H9 (cell line): ENCODE measurements at places on chromosomes 1 and 21. TPM values are rescaled to one million over a fixed set of nuclear protein-coding genes. Genes with fewer than 3 reads are reported as not detected.

- no peak for DNase-seq
Measured at GRCh38 chr1:167500283-167500860, 18.0 kb downstream of the CD247 start.

KIFAP3 gene
- total RNA-seq: 3.8 TPM in 2 replicates

CDK11B gene
- total RNA-seq: 30.1 and 33.3 TPM in 2 replicates

DNA sequence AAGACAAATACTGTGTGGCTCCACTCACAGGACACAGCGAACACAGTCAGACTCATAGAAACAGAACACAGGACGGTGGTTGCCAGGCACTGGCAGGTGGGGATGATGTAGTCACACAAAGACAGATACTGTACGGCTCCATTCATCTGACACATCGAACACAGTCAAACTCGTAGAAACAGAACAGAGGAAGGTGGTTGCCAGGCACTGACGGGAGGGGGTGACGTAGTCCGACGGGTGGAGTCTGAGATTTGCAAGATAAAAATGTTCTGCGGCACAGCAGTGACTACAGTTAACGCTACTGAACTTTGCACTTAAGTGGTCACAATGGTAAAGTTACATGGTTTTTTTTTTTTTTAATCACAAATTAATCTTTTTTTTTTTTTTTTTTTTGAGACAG lies 18.7 kb downstream of the C21orf58 start:
- DNase-seq: no peak

CHRNB2 gene
- total RNA-seq: 1.8 and 1.9 TPM in 2 replicates

GRCh38 chr1:41434748-41435449 lies 49.6 kb downstream of the EDN2 start:
- no peak for DNase-seq

DNA sequence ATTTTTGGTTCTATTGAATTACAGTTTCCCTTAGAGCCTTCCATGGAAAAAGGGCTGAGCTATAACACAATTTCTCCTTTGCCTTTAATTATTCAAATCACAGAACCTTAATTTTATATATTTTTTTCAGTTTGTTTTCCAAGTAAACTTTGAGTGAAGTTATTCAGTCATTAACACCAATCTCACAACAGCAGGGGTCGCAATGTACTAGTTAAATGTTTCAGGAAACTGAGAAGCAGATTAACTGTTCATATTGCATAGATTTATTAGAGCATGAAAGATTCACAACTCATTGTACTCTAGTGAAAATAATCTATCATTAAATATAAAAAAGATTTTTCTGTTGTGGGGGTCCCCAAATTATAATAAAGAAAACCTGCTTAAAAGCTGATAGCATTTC lies 64.1 kb downstream of the KIFAP3 start:
- DNase-seq: no peak

GRCh38 chr1:159091180-159091560 lies 14.6 kb upstream of the AIM2 start:
- DNase-seq: no peak

GRCh38 chr1:28756846-28757245 lies 20.1 kb downstream of the YTHDF2 start:
- no peak for DNase-seq

RHBDL2 gene
- total RNA-seq: 0.15 TPM in 1 of 2 replicates, not detected in the other

SH2D5 gene
- total RNA-seq: 7.2 and 8.7 TPM in 2 replicates

DNA sequence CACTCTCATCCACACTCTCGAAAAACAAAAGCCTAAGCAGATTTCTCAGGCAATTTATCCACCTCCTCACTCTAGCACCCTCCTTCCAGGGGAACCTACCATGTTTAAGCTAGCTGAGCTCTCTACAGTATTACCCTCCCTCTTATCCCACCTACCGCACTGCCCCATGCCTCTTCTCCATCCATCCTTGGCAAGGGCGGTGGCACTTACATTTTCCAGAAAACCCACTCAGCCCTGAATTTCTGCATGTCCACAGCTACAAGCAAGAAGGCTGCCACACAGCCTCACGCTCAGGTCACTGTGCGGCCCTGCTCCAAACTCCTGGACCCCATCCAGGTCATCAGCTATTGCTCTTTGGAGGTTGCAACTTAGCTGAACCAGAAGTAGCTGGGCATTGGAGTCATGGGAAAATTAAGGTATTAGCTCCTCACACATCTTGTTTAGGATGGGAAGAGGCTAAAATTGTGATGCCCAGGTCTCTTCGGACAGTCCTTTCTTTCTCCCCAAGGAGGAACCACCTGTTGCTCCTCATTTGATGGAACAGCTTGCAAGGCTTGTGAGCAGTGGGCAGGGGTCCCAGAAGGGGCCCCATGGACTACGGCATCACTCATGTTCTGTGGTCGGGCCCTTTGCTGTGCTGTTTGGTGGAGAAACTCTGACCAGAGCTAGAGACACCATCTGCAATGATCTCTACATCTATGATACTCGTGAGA lies 1.1 kb downstream of the KLHDC9 start:
- no peak for DNase-seq

DNA sequence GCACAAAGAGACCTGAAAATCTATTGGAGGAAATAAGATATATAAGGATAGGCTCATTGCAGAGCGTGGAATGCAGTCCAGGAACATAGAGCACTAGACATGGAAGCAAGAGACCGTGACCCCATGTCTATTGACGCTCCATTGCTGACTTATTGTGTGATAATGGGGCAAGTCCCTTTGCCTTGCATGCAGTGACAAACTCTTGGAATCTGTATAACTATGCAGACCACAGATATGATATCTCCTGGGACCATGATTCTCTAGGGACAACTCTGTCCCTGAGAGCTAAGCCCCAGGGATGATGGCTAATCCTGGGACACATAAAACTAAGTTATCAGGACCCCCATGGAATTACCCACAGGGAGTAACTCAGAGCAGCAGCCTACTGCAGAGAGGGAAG lies 73.1 kb upstream of the PRDX6 start:
- DNase-seq: no peak

CRABP2 gene
- 180 and 184 TPM in 2 replicates for total RNA-seq

DNA sequence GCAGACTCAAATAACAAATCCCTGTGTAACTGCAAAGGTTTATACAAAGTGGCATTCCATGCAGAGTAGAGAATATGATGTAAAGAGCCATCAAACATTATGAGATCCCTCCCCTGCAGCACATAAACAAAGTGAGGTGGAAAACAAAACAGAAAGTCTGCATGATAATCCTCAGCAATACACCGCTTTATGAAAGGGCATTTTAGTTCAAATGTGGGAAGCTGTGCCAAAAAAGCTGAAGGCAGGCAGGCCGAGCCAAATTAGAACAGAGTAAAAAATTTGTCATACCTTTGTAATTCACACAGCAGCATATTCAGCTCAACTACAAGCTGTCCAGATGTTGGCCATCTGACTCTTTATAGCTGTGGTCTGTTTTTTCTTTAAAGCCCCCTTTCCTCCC lies 113.5 kb downstream of the LHX9 start:
- no peak for DNase-seq
